Esophagus mucosa (tissue), 1 donor: ENCODE measurements at places on chromosomes 3 and 15.

DNA sequence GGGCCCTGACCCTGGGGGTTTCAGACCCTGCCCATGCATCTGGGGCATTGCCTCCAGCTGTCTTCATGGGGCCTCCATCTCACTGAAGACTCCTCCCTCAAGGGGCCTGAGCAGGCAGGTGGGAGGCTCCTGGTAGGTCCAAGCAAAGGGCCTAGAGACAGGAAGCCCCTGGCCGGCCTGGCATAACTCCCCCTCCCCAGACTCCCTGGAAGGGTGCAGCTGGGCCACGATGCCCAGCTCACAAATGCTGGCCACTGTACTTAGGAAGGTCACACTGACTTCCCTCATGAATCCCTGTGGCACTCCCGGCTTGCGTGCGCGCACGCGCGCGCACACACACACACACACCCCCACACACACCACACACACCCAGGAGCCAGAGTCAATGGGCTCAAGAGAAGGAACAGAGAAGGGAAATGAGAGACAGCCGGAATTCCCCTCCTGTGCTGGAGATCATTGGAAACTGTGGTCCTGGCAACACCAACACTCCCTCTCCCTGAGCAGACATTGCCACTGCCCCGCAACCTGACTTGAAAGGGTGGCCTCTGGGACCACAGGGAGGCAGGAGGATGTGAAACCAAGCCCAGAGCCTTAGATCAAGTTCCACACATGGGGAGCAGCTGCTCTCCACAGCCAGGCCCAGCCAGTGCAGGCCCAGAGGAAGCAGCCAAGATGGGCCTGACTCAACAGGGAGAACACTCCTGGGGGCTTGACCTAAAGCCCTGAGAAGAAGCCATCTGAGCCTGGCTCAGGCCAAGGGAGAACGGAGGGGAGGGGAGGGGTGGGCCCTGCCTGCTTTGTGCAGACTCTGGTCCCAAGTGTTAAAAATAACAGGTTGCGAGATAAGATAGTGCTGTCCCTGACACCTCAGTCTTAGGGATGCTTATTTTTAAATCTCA, 69.7 kb downstream of the SCN5A start:
- peak; percentile 22 for ATAC-seq

DNA sequence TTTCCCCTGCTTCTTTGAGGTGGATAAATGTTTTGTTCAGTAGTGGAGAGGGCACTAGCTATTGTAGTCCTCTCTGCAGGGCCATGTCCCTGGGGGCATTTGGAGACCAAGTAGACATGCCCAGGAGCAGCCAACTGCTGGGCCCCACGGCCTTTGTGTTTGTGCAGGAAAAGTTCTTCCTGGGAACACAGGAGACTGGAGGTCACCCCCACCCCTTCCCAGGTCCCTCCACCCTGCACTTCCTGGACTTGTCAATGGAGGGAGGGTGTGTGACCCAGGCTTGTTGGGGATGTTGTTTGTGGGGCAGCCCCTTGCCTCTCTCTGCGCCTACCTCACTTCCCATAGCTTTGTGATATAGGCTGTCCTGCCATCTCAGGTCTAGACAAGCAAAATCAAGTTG, 317.0 kb upstream of the LRRFIP2 start:
- ATAC-seq: no peak

- ATAC-seq: peak; percentile 96
Measured at GRCh38 chr3:184513276-184514170, 48.1 kb upstream of the EPHB3 start.

- no peak for ATAC-seq
Measured at GRCh38 chr3:96466441-96466840, 348.0 kb upstream of the EPHA6 start.

DNA sequence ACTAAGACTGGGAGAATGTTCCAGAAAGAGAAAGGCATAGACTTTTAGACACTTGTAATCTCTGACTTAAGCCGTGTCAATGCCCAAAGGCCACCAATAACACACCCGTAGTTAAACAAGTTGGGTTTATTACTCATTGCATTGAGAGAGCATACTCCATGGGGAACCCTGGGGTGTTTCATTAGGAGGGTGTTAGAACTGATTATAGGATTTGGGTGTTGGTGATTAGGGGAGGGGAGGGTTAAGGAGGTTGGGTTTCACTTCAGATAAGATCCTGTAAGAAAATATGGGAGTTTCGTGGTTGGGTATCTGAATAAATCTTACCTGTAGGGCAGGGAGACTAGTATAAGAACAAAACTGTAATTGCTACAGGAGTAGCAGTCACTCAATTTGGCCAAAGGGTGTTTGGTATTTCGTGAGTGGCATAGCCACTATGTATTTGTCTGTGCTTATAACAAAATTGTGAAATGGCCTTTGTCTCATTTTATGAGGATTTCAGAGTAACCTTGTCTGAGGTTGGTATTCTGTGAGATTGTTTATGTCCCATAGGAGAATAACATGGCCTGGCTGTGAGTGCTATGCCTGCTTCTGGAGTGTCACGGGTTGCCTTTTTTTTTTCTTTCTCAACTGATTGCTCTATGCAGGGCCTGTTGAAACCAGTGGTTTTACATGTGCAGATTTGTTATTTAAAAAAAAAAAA, 2.9 kb downstream of the HACD3 start:
- ATAC-seq: peak; percentile 68

DNA sequence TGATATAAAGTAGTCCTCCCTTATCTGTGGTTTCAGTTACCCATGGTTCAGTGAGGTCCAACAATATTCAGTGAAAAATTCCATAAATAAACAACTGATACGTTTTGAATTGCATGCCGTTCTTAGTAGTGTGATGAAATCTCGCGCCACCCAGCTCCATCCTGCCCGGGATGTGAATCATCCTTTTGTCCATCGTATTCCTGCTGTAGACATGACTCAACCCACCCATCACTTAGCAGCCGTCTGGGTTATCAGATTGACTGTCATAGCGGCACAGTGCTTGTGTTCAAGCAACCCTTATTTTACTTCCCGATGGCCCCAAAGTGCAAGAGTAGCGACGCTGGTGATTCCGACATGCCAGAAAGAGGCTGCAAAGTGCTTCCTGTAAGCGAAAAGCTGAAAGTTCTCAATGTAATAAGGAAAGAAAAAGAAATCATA, 48.0 kb upstream of the MEX3B start:
- ATAC-seq: peak; percentile 73

- no peak for ATAC-seq
Measured at GRCh38 chr3:40996382-40996781, 202.9 kb upstream of the CTNNB1 start.
